MG63 (cell line): ENCODE measurements at places on chromosomes 3 and 15.

GRCh38 chr3:97793420-97794019 is 28.3 kb upstream of the CRYBG3 start:
- no peak for DNase-seq

- no peak for DNase-seq
Observed at GRCh38 chr3:10308678-10309077, 12.2 kb downstream of the SEC13 start.

GRCh38 chr15:73424506-73424905 is 18.5 kb upstream of the REC114 start:
- no peak for DNase-seq

DNA sequence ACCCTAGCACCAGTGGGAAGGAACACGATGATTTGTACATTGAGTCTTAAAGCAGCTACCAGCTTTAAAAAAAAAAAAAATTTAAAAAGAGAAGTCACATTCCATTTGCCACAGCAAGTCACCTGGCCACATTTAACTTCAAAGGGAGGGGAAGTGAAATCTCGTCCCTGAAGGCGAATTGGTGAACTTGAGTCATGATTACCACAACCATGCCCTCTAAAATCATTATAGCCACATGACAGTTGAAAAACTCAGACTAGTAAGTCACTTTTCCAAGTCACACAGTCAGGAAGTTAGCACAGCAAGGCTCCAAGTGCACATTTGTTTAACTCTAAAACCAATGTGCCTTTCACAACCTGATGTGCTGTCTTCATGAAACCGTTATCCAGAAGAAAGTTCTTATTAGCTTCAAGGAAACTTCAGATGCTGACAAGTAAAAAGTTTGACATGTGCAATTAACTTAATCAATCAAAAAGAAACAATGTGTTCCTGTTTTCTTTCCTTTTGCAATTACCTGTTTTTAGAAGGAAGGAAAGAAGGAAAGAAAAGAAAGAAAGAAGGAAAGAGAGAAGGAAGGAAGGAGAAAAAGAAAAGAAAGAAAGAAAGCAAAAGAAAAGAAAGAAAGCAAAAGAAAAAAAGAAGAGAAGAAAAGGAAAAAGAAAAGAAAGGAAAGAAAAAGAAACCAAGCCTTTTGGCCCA is 8.3 kb upstream of the THSD4 start:
- no peak for DNase-seq

DNA sequence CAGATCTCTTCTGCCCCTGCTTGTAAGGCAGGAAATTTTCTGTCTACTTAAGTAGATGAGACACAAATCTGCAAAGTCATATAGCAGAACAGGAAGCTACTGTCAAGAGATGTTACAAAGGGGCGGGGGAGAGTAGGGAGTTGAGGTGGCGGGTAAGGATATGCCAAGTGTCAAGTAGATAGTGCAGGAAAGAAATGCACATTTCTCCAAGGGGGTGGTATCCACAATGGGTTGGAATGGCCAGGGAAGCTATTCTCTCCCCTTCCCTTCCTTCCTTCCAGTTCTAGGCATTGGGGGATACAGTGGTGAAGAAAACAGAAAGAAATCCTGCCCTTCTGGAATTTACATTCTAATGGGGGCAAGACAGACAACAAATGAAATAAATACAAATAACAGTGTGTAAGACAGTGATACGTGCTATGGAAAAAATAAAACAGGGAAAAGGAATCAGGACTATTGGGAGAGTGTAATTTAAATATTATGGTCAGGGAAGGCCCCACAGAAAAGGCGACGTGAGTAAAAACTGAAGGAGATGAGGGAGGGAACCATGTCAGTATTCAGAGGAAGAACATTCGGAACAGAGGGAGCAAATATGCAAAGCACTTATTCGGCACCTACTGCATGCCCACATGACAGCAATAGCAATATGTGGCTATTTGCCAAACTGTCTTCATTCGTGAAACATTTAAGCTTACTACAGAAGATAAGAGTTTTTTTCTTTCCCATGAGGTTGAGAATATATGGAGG is 42.8 kb upstream of the RNU6-1 start:
- DNase-seq = no peak

GRCh38 chr3:175093748-175094147 is 234.6 kb downstream of the NAALADL2 start:
- DNase-seq = no peak
